ENCODE measurements at places on chromosomes 5 and 9.

- no peak for DNase-seq
Measured at GRCh38 chr5:57887851-57888621, 405.4 kb upstream of the ACTBL2 start.

- no peak for DNase-seq
Measured at GRCh38 chr9:132787748-132788159, 90.3 kb downstream of the AK8 start.

- DNase-seq: no peak
Measured at GRCh38 chr9:93255994-93256877, 72.3 kb downstream of the WNK2 start.

DNA sequence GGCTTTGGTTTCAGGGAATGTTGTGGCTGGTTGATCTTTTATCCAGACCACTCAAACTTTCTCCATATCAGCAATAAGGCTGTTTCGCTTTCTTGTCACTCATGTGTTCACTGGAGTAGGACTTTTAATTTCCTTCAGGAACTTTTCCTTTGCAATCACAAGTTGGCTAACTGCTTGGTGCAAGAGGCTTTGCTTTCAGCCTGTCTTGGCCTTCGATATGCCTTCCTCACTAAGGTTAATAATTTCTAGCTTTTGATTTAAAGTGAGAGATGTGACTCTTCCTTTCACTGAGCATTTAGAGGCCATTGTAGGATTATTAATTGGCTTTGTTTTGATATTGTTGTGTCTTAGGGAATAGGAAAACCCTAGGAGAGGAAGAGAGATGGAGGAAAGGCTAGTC is 7.0 kb upstream of the HRCT1 start:
- DNase-seq: no peak

GRCh38 chr9:34169125-34169524 is 9.7 kb upstream of the UBAP1 start:
- DNase-seq: no peak
